ENCODE measurements at places on chromosomes 7 and 10.
A peak's percentile ranks its signal among the peaks of the same experiment; 100 is the strongest.

DNA sequence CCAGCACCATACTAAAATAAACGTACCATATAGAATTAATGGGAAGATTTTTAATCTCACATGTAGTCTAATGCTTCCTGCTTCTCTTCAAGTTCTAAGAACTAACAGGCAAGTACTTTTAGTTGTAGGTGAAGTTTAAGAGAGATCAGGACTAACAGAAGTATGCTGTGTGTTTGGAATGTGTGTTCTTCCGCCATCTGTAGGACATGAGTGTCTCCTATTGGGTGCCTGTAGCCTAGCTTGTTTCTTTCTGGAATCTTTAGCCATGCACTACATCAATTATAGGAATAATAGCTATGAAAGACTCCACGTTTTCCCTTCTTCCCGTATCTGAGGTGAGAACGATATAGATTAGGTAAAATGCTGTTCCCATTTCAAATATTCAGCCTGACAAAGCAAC, 140.2 kb upstream of the AHR start:
- H3K27ac ChIP-seq = no peak overlapping the region
- H3K4me3 ChIP-seq = no peak overlapping the region
- no peaks in the 10 kb centered on the region for H3K36me3 ChIP-seq
- DNase-seq = no peak
- H3K27me3 ChIP-seq = no peaks in the 10 kb centered on the region
- H3K4me1 ChIP-seq = no peaks in the 10 kb centered on the region

- no peaks in the 10 kb centered on the region for H3K4me1 ChIP-seq
- no peaks in the 10 kb centered on the region for H3K36me3 ChIP-seq
- H3K27ac ChIP-seq = no peak overlapping the region
- H3K27me3 ChIP-seq = no peaks in the 10 kb centered on the region
- H3K4me3 ChIP-seq = no peak overlapping the region
Measured at GRCh38 chr10:117666166-117666565, 123.6 kb downstream of the EMX2 start.

GRCh38 chr10:58373442-58373827, 11.8 kb upstream of the TFAM start:
- H3K27me3 ChIP-seq = no peaks in the 10 kb centered on the region
- no peaks in the 10 kb centered on the region for H3K36me3 ChIP-seq

GRCh38 chr7:117077658-117078057, 124.4 kb downstream of the ST7 start:
- no peaks in the 10 kb centered on the region for H3K36me3 ChIP-seq
- H3K27me3 ChIP-seq = no peaks in the 10 kb centered on the region
- no peak for DNase-seq
- no peak overlapping the region for H3K4me3 ChIP-seq

DNA sequence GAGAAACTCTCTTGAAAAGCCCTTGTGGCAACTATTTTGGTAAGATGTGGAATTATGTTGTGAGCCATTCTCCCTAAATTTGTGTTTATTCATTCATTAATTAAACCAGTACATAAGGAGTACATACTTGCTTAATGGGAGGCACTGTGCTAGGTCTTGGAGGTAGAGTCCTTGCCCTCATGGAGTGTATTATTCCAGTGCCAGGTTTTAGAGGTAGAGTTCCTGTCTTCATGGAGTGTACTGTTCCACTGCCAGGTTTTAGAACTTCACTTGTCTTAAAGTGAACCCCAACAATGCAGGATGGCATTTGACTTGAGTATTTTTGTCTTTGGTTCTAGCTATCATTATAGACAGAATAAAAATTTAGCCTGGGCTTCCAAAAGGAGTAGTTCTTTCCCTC, 8.8 kb downstream of the MXI1 start:
- DNase-seq = no peak
- H3K4me3 ChIP-seq = no peak overlapping the region
- H3K27ac ChIP-seq = peak overlapping the region; percentile 47

DNA sequence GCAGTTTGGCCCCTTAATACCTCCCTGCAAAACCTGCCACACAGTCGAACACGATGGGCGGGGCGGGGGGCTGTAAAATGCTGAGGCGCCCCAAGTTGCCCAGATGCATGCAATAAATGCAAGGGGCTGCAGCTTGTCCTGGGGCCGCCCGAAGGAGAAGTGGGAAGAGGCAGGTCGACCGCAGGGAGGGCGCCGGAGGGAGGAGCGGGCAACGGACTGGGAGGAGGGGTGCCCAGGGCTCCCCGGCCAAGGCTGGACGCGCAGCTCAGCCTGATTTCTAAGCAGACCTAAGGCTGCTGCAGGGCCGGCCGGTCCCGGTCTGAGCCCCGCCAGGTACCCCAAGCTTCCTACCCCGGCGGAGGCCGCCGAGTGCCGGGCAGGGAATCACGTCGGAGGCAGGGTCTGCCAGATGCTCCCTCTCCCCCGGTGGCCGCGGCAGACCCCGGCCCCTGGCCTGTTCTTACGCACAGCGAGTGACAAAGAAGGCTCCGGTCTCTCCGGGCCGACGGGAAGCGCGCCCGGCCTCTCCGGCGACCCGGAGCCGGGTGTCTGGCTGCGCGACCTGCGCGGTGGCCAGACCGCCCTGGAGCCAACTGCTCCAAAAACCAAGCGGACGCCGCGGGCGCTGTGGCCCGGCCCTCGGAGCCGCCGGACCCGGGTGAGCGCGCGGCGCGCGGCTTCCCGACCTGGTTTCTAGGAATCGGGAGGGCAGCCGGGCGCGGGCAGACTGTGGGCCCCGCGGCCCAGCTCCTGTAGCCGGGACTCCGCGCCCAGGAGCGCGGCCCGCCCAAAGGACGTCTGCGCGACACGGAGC, 744 bp upstream of the EBF3 start:
- H3K27me3 ChIP-seq = peaks cover 87% of the 10 kb centered on the region
- peak overlapping the region; percentile 67 for H3K4me3 ChIP-seq
- peaks cover 8% of the 10 kb centered on the region for H3K4me1 ChIP-seq
